CD4-positive, alpha-beta T cell treated with Interleukin-4 for 4 hours (primary cell): ENCODE measurements at places on chromosomes 12 and 14.
A peak's percentile ranks its signal among the peaks of the same experiment; 100 is the strongest.

GRCh38 chr12:92439420-92439805 is 263.4 kb upstream of the PLEKHG7 start:
- no peak for DNase-seq

- no peak for DNase-seq
Observed at GRCh38 chr14:87529081-87529480, 463.9 kb downstream of the GALC start.

GRCh38 chr12:8948701-8949341 is 624 bp downstream of the M6PR start:
- no peak for DNase-seq

- no peak for DNase-seq
Observed at GRCh38 chr12:120630104-120630892, 10.1 kb upstream of the CABP1 start.

GRCh38 chr12:88325076-88325815 is 183.1 kb downstream of the TMTC3 start:
- no peak for DNase-seq

DNA sequence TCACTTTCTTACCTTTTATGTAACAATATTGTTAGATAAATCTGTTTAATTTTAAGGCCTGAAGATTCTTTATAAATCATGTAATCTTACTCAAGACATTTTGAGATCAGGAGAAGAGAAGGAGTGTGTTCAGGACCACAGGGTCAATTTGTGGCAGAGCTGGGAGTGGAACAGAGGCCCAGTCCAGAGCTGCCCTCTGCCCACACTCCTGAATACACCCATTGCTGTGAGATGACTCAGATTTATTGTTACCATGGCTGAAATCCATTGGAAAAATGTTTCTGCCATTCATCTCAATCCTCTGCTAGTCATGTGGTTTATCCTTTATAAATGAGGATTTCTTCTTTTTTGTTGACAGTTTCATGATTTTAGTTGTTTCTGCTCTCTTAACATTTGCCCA is 100.5 kb upstream of the STXBP6 start:
- no peak for DNase-seq

DNA sequence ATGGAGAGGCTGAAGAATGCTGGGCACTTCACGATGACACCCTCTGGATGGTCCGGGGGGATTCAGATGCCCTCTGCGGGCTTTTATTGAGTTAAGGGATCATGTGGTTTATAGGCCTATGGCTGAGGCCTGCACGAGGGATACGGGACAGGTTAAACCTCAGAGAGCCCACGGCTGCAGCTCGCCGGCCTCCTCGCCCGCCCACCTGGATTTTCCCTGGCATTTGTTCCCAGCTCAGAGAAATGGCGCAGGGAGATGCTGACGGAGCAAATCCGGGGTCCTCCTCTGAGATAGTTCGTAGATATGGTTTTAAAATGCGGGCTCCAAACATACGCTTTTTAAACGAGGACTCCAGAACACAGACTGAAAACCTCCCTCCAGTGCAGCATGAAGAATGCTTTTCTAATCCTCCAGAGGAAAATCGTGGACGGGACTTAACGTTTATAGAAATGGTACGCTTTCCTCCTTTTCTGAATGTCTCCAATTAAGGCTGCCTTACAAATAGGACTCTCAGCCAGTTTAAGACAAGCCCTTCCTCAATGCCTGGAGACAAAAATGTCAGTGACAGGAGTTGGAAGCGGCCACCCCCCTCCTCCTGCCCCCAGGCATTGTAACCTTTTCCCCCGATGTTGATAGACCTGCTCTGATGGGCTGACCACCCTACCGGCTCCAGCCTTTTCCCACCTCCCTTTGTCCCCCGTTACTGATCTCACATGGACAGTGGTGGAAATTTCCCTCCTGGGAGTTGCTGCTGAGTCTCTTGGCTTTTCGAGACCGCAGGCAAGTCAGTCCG is 16.6 kb downstream of the CCND2 start:
- DNase-seq: no peak

DNA sequence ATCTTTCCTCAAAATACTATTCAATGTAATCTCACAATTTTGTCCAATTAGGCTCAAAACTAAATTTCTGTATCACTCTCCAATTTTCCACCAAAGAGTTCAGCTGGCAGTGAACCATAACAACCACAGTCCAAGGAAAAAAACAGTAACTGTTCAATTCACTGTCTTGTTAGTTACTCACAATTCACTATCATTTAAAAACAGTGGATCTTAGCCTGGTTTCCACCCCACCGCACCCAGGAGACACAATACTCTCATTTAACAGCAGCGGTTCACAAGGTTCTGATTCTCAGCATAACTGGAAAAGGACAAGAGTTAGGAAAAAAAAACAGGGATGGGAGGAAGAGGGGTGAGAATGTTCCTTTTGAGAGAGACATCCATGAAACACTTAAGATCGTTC is 40.5 kb downstream of the MED13L start:
- DNase-seq: no peak

DNA sequence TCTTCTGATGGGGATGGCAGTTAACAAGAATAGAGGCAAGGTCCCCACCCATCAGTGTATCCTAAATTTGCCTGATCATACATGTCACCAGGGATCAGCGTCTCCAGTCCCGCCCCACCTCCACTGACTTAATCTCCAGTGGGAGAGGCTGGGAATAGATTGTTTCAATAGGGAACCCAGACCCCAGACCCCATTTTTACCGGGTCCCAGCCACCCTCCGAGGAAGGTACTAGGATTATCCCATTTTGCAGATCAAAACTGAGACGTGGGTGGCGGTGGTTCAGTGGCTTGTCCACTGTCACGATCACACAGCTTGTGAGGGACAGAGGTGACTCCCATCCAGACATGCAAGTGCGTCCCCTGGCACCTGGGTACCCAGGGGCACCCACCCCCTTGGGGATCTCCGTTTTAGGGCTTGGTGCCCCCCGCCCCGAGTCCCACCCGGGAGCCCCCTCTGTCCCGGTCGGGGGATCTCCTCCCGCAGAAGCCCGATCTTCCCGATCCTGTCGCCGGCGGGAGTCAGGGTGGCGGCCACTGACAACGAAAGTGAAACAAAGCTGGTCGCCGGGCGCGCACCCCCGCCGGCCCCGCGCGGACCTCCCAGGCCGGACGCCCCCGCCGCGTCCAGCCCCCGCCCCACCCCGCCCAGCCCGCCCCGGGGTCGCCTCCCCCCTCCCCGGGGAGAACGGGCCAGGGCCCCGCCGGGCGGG is 523 bp downstream of the WSB2 start:
- no peak for DNase-seq

GRCh38 chr12:52238916-52239646 is 6.0 kb downstream of the KRT7 start:
- DNase-seq: no peak

DNA sequence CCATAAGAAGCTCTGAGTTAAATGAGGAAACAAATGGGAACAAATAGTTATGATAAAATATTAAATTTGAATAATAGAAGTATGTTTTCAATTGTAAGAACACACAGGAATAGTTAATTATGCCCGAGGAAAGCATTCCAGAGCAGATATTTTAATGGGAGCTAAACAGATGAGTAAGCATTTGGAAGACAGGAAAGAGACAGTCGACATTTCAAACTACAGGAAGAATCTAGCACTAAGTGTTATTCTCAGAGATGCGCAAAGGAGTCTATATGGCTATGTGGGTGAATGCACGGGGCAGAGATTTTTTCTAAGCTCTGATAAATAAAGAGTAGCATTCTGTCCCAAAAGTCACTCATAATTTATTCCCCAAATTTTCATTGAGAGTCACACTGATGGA is 64.5 kb upstream of the SSTR1 start:
- DNase-seq: no peak

GRCh38 chr14:26444822-26445221 is 153.0 kb downstream of the NOVA1 start:
- no peak for DNase-seq

DNA sequence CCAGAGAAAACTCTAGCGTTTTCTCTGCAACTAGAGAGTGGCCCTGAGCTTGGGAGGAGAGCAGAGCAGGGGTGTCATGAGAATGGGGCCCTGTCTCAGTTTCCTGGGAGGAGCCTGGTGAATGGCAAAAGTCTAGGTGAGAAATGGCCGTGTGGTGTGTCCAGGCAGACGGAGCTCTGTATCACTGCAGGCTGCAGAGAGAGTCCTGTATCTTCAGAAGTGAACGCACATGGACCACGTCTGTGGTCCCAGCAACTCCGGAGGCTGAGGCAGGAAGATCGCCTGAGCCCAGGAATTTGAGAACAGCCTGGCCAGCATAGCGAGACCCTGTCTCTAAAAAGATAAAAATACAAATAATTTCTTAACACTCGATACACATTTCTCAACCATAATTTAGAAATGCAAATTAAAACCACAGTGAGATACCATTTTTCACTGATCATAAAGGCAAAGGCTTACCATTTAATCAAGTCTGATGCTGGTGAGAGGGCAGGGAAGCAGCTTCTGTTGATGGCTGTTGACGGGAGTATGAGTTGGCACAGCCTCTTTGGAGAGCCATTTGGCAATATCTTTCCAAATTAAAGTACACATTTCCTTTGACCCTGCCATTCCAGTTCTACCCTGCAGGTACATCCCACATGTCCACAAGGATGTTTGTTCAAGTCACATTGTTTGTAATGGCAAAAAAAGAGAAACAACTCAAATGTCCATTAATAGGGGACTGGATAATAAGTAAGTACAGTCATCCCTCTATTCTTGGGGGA is 51.0 kb downstream of the NFKBIA start:
- DNase-seq: no peak

GRCh38 chr12:95881331-95881955 is 22.7 kb downstream of the SNRPF start:
- DNase-seq: no peak

DNA sequence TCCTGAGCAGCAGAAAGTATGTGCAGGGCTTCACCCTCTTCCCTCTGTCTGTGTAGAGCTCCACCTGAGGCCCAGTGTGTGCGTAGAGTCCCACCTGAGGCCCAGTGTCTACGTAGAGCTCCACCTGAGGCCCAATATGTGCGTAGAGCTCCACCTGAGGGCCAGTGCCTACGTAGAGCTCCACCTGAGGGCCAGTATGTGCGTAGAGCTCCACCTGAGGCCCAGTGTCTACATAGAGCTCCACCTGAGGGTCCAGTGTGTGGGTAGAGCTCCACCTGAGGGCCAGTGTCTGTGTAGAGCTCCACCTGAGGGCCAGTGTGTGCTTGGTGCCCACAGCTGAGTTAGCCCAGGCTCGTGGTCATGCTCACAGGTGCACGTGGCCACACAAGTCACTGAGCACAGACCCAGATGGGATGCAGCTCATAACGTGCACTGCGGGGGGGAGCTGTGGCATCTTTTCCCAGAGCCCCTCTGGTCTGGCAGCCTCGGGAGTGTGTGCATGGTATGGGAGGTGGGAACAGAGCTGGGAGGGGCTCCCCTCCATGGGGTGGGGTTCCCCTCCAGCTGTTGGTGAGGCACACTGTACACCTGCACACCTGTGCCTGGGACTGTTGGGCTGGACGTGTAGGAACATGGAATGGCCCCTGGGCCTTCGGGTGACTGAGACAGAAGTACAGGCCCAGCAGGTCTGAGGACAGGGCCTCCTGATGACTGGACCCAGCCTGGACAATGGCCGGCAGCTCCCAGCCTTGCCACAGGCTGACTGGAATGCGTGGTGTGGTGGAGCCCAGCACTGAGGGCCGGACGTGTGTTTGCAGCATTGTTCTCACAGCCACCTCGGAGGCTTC is 20.1 kb downstream of the PACS2 start:
- no peak for DNase-seq

- no peak for DNase-seq
Observed at GRCh38 chr14:57957441-57957840, 91.5 kb upstream of the SLC35F4 start.

- DNase-seq: no peak
Observed at GRCh38 chr12:113138826-113139225, 3.3 kb upstream of the RASAL1 start.

- DNase-seq: no peak
Observed at GRCh38 chr12:62762645-62763044, 172.3 kb downstream of the PPM1H start.

- peak; percentile 7 for DNase-seq
Observed at GRCh38 chr14:50559990-50560930, at the start of gene ATL1. Gene ATL1 (plus strand): TSS chr14:50560145. CDS start chr14:50560266, 121 bp downstream.
